ENCODE measurements at places on chromosomes 1 and 21. TPM values are rescaled to one million over a fixed set of nuclear protein-coding genes. Genes with fewer than 3 reads are reported as not detected.

Gene HAO2
- not detected for total RNA-seq

Gene BRINP3
- not detected for total RNA-seq

Gene YBX1
- total RNA-seq, result 514 TPM

Gene WDR64
- not detected for total RNA-seq

Gene TMEM63A
- total RNA-seq, result 11.2 TPM

Gene ANGPTL3
- not detected for total RNA-seq

Gene SHE
- total RNA-seq, result 0.12 TPM

Gene SRSF4
- 164 TPM for total RNA-seq

Gene TSPEAR
- not detected for total RNA-seq

Gene MXRA8
- total RNA-seq, result 672 TPM

Gene DISP3
- under 0.01 TPM for total RNA-seq

Gene HMCN1
- total RNA-seq, result 18.7 TPM

Gene AJAP1
- total RNA-seq, result not detected

Gene KIAA0040
- 0.58 TPM for total RNA-seq

Gene NME7
- total RNA-seq, result 20.2 TPM

Gene KRTAP13-2
- total RNA-seq, result not detected

Gene IARS2
- total RNA-seq, result 72.3 TPM

Gene LAMB3
- total RNA-seq, result 0.51 TPM

Gene CD1D
- 12.5 TPM for total RNA-seq

Gene NBPF10
- total RNA-seq, result 2.0 TPM

Gene CDC7
- total RNA-seq, result 2.5 TPM

Gene SYDE2
- total RNA-seq, result 3.9 TPM

Gene AGT
- total RNA-seq, result 0.23 TPM

Gene KRTAP19-2
- total RNA-seq, result not detected

Gene STYXL2
- total RNA-seq, result not detected

Gene DNASE2B
- not detected for total RNA-seq

Gene PROX1
- total RNA-seq, result 0.09 TPM

Gene FCGR3B
- not detected for total RNA-seq

Gene BTG2
- 14.0 TPM for total RNA-seq

Gene SPRR1B
- not detected for total RNA-seq

Gene BRDT
- not detected for total RNA-seq

Gene PER3
- 1.1 TPM for total RNA-seq

Gene GLIS1
- 0.43 TPM for total RNA-seq

Gene PALMD
- total RNA-seq, result 1.2 TPM

Gene TMEM269
- total RNA-seq, result under 0.01 TPM

Gene CLEC20A
- total RNA-seq, result not detected

Gene EPHA2
- total RNA-seq, result 21.6 TPM

Gene TLR5
- 0.17 TPM for total RNA-seq

Gene ITLN1
- 3.5 TPM for total RNA-seq

Gene CA14
- not detected for total RNA-seq

Gene NR1I3
- total RNA-seq, result not detected

Gene OR2M3
- not detected for total RNA-seq

Gene ADCY10
- not detected for total RNA-seq

Gene FMO5
- total RNA-seq, result 0.58 TPM

Gene UBAP2L
- total RNA-seq, result 60.5 TPM

Gene POU3F1
- total RNA-seq, result not detected

Gene ITGB2
- total RNA-seq, result 0.12 TPM

Data from pericardium fibroblast (primary cell).